ENCODE measurements at places on chromosomes 2 and 18. TPM values are rescaled to one million over a fixed set of nuclear protein-coding genes. Genes with fewer than 3 reads are reported as not detected.

Gene MRPL33
- 596 TPM for polyA plus RNA-seq

Gene INPP1
- polyA plus RNA-seq: 35.7 TPM

Gene CYRIA
- polyA plus RNA-seq: 1.2 TPM

GRCh38 chr2:109066917-109067597 lies 61.9 kb upstream of the SH3RF3 start:
- DNase-seq: no peak

DNA sequence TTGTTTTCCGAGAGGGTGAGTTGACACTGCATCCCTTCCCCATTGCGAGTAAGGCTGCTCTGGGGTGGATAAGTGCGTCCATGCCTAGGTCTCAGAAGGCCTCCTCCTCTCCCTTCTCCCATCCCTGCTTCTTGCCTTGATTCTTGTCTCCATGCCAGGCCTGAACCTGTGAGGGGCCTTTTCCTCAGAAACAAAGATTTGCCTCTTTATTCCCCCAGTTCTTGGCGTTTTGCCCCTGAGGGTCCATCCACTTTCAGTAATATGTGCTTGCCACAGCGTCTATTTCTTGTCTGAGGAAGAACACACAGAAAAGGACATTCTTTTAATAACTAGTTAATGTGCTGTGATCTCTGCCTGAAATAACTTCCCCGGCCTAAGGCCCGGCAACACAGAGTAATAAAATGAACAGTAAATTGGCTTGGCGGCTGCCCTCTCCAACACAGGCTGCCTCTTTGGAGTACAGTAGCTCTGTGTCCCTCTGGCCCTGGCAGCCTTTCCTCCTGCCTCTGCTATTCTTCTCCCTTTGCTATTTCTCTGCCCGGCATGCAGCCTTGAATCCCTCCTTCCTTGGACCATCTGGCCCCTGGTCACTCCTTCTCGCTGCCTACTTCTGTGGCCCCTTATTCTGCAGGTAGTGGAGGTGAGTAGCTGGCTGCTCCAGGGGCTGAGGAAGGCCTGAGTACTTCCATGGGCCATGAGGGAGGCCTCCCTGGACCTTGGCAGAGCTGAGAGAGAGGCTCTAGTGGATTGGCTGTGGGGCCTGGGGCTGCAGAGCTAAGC lies 4.4 kb downstream of the EHD3 start:
- no peak for DNase-seq

Gene SRD5A2
- polyA plus RNA-seq: not detected

Gene CTLA4
- 0.07 TPM for polyA plus RNA-seq

Gene HSPD1
- 174 TPM for polyA plus RNA-seq

- DNase-seq: peak; percentile 25
Observed at GRCh38 chr2:200795028-200795440, 16.7 kb upstream of the BZW1 start.

DNA sequence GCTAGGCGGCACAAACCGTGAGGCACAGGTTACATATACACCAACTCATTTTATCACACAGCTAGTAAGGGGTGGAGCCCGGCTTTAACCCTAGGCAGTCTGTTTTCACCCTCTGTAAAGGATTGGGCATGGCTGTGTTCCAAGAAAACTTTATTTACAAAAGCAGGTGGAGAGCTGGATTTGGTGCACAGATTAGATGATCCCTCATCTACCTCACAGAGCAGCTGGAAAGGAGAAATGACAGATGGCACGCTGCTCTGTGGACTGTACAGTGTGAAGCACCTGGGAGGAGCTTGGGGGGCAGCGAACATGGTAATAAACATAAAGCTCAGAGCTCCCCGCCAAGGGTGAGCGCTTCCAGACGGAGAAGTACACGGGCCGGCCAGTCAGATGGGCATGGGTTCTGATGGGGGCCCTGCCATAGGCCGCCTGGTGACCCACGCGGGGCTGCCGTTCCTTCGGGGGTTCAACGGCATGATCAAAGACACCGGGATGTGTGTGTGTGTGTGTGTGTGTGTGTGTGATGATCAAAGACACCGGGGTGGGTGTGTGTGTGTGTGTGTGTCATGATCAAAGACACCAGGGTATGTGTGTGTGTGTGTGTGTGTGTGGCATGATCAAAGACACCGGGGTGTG lies 862 bp upstream of the TMEM177 start:
- no peak for DNase-seq

- no peak for DNase-seq
Observed at GRCh38 chr18:72634500-72634899, 90.4 kb upstream of the CBLN2 start.

Gene ARMC9
- 1.3 TPM for polyA plus RNA-seq

DNA sequence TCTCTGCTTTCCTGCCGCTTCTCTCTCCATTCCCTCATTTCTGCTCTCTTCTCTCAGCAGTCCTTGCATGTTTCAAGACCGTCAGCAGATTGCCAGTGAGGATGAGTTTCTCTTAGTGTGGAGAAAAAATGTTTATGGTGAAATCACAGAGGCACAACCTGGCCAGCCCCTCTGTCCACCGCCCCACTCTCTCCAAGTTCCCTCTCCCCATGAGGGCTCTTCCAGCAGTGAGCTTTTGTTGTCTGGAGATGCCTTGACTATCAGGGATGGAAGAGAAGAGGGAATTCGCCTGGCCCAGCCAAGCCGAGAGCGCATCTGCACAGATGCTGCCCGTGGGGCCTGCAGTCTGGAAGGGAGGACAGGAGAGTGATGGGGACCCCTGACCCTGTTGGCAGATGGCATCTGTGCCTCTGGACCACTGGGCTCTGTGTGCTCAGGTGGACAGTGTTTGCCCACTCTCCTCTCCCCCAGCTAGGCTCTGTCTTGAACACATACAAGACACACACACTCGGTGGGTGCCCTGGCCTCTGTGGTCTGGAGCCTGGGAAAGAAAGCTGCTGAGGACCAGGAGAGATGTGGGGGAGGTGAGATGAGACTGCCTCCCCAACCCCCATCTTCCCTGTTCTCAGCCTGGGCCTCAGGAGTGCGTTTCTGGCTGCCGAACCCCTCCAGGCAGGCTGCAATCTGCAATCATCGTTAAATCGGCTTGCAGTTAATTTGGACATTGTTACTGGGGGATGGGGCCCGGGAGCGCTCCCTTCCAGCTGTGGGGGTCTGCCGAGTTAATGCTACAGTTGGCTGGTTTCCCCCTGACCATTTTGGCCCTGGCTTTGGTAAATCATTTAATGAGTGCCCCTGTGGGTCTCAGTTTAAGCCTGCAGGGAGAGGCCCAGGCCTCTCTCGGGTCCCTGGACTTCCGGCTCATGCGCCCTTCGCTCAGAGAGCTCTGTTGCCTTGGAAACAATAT lies 4.5 kb downstream of the ITM2C start:
- no peak for DNase-seq

DNA sequence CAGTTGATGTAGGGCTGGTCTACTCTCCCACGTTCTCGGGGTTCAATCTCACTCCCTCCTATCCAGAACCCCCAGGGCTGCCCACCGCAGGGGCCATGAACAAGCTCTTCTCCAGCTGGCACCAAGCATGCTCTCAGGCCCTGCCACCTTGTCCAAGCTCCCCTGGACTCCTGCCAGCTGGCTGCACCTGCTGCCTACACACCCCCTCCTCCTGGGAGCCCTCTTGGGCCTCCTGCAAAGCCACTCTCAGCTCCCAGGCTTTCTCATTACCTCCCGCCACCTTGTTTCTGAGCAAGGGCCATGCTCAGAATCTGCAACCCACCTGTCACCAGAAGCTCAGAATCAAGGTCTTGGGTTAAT lies 56.0 kb downstream of the HDAC4 start:
- peak; percentile 68 for DNase-seq

GRCh38 chr2:135152361-135152760 lies 100.3 kb downstream of the RAB3GAP1 start:
- DNase-seq: no peak

Gene EIF5B
- polyA plus RNA-seq: 71.6 TPM

DNA sequence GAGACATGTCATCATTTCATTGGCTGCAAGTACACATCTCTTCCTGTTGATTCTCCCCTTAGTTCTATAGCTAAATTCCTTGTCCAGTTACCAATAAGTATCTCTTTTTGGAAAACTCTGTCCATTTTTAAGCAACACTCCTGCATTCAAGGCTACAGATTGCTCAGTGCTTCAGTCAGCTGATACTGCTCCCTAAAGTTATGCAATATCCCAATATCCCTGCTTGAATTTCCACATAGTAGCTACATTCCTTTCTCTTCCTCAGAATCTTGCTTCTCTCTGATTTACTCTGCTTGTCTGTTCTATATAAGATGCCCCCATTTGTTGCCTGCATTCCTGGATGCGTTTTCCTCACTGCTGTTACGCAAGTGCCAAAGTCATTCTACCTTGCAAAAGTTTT lies 109.8 kb downstream of the PARD3B start:
- DNase-seq: no peak

Gene KIF3C
- 3.1 TPM for polyA plus RNA-seq

- no peak for DNase-seq
Observed at GRCh38 chr2:105840933-105841332, 96.2 kb downstream of the NCK2 start.

GRCh38 chr2:219057709-219058540 lies 2.8 kb downstream of the IHH start:
- peak; percentile 89 for DNase-seq

- DNase-seq: no peak
Observed at GRCh38 chr18:69432847-69433246, 32.2 kb downstream of the DOK6 start.

GRCh38 chr18:67367540-67367939 lies 149.0 kb downstream of the DSEL start:
- DNase-seq: no peak

DNA sequence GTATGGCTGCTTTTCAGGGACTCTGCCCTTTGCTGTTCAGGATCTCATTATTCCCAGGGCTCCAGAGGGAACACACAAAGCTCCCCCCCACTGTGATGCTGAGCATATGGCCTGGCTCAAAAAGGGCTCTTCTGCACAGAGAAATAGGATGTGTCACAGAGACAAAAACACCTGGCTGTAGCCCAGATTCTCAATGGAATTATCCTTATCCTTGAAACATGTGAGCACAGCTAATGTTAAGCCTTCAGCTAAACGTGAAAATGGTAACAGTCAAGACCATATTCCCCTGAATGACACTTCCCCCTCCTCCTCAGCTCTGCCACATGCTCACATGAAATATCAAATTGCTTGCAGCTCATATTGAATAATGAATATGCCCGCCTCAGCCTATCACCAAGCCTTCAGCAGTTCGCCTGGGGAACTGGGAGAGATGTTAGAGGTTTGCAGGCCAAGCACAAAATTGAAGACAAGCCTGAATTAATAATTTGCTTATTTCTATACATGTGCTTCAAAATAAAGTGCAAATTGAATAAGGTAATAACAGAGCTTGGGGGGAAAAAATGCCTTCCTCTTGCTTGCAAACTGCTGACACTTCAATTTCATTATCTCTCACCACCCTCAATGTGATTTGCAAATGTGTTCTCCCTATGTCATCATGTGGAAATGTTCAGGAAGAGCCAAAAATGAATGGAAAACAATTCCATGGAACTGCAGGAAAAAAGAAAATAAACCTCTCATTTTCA lies 181.0 kb upstream of the HNRNPA3 start:
- no peak for DNase-seq

Gene RESP18
- not detected for polyA plus RNA-seq

Gene FECH
- polyA plus RNA-seq: 7.6 TPM
